Suppressor macrophage treated with lipopolysaccharide for 1 hour (primary cell): ENCODE measurements at places on chromosomes 6 and 20.

- peak; percentile 3 for DNase-seq
Measured at GRCh38 chr20:11117808-11118528, 444.2 kb upstream of the JAG1 start.

GRCh38 chr6:39393075-39393474, 70.6 kb upstream of the KCNK16 start:
- no peak for DNase-seq

DNA sequence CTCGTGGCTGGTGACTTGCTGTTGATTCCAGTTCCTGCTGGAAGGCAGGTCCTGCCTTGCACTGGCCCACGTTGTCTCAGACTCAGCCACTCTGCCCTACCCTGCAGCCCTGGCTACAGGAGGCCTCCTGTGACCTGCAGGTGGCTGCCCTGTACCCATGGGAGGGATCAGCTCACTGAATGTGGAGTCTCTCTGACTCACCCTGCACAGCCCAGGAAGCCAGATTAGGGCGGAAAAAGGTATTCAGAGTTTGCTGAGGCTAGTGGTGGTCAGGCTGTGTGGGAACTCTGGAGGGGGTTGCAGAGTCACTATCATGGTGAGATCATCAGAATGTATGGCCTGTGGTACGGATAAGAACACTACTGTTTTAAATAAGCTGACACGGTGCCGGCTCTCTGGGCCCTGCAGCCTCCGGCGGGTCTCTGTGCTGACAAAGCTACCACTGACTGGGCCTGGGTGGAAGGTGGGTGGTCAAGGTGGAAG, 24.7 kb upstream of the PYGB start:
- DNase-seq: no peak

GRCh38 chr20:62575976-62576722, 66.2 kb upstream of the SLCO4A1 start:
- no peak for DNase-seq

- peak; percentile 57 for DNase-seq
Measured at GRCh38 chr6:157034436-157035230, 257.5 kb downstream of the ARID1B start.
